ENCODE measurements at places on chromosomes 2 and 18.

GRCh38 chr18:55328301-55328700 is 259.7 kb downstream of the TCF4 start:
- DNase-seq, result no peak

- no peak for DNase-seq
Observed at GRCh38 chr2:109270505-109271312, 141.7 kb downstream of the SH3RF3 start.

DNA sequence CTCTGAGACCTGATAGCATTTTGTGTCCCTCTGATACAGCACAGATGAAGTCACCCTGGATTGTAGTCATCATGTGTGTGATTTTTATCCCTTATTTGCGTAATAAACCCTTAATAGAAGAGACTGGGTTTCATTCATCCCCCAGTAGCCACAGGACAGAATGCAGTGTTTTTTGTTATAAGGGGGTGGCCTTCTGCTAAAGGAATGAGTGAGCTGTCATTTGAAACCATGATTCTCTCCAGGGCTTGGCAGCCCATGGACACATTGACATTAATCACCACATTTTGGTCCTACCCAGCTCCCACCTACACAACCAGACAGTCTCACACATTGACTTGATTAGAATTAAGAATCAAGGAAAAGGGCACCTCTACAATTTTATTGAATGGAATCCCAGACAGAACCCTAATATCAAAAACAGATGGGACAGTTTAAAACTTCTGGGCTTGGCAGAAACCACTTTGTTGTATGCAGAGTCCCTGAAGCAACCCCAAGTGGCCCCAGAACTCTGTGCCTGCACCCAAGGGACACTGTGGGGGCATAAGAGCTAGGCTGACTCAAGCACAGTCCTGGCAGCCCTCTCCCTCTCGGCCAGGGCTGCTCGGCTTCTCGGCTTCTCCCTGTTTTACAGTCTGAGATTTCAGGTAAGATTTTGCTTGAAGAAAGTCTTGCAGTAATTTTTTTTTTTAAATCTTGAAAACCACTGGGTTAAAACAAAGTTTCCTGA is 254.0 kb upstream of the SLC14A2 start:
- no peak for DNase-seq

DNA sequence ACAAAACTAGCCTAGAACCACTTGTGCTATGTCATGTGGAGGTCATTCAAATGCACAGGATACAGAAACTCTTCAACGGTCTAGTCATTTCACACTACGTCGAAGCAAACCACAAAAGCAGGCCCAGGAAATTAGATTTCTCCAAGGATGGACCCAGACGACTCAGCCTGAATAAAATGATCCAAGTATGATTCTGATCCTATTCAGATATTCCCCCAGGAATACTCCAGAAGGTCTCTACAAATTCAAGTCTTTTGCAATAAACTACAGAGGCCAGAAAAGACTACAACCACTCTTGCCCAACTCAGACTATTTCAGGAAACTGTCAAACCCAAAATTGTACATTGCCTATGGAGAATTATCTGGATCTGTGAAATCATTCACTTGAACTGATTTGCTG is 422.5 kb downstream of the METTL4 start:
- no peak for DNase-seq

DNA sequence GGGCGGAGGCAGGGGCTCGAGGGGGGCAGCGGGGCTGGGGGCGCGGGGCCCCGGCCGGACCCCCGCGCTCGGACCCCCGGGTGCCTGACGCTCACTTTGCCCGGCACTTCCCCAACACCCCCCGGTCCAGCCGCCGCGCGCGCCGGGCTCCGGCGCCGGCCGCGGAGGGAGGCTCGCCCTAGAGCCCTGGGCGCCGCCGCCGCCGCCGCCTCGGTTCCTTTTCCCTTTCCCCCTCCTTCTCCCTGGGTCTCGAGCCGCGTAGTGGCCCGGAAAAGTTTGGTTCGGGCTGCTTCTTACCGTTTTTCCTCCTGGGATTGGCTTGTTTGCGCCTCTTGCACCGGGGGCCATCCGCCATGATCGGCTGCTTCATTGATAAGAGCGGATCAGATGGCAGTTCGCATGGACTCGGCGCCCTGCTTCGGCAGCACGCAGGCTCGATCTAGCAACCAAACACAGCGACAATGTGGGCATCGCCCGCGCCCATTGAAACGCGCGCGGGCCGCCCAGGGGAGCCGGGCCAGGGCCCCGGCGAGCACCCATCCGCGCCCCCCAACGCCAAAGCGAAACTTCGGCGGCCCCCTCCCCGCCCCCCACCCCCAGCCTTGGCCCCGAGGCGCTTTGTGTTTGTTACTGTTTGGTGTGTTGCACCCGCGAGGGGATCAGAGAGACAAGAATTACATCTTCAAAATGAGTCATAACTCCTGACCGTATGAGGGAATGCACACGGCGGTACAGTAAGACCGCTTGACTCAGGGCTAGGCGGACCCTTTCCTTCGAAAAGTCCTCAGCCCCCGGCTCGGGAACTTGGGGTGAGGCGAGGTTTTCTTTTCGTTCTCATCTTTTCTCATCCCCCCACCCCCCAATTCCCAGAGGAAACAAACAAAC is 2.7 kb downstream of the ZEB2 start:
- no peak for DNase-seq

DNA sequence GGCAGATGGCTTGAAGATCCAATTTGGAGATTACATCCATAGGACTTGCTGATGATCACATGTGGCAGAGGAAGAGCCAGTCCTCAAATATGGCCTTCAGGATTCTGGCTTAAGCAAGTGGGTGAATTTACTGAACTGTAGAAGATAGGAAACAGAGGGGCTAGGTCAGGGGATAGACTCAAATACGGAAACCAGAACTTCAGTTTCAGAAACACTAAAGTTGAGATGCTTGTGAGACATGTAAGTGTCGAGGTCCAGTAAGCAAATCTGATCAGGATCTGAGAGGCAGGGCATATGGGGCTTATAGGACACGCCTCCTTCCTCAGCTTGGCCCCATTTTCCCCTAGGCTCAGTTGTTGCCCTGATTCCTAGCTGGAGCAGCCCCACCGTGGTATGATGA is 107.7 kb downstream of the LBH start:
- DNase-seq, result no peak

- DNase-seq, result no peak
Observed at GRCh38 chr2:126933711-126934091, 35.0 kb downstream of the TEX51 start.

- DNase-seq, result no peak
Observed at GRCh38 chr18:31931163-31931885, 11.6 kb downstream of the TRAPPC8 start.

DNA sequence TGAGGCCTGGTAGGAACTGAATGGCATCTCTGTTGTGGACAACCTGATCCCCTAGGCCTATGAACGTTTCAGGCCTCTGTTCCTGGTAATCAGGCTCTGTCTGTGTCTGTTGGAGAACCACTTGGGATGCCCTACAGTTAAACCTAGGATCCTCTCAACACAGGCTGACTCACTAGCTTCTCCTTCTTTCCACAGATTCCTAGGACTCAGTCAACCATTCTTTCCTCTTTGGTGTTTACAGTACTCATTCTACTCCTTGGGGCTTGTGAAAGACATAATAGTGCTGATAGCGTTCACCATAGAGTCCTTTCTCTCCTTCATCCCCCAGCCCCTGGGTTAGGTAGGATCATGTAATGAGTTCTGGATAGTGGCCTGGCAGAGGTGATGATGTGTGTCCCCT is 544.3 kb downstream of the METTL4 start:
- DNase-seq, result no peak

- no peak for DNase-seq
Observed at GRCh38 chr2:28423856-28424605, 31.4 kb downstream of the FOSL2 start.

DNA sequence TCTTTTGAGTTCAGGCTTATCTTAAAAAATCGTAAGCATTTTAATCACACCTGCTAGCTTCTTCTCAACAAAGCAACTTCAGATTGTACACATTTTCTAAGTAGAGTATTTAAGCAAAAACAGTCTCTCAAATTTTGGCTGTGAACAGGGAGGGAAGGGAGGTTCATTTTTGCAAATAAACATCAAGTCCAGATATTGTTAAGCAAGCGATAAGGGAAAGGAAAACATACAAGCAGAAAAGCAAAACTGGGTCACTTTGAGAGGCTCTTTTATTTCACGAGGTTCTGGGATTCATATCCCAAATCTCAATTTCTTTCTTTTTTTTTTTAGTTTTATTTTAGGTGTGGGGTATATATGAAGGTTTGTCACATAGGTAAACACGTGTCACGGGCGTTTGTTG is 79.9 kb downstream of the SLC25A12 start:
- no peak for DNase-seq

GRCh38 chr2:69685321-69686048 is 41.9 kb upstream of the AAK1 start:
- DNase-seq, result peak; percentile 2

- DNase-seq, result no peak
Observed at GRCh38 chr18:63152791-63153190, 166.8 kb downstream of the BCL2 start.

DNA sequence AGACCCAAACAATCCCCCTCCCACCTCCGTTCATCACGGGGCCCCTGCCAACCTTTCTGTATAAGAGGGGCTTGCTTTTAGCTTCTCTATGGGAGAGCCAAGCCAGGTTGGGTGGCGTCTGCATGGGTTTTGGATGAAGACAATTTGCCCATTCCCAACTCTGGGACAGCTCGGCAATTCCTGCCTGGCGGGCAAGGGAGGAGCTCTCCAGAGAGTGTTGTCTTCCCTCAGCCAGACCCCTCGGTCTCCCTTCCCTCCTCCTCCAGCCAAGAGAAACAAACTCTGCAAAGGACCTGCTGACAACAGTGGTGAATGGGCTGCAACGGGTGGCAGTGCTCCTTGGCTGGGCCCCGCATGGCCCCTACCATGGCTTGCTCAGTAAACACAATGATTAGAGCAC is 267.2 kb upstream of the HDAC4 start:
- DNase-seq, result no peak

DNA sequence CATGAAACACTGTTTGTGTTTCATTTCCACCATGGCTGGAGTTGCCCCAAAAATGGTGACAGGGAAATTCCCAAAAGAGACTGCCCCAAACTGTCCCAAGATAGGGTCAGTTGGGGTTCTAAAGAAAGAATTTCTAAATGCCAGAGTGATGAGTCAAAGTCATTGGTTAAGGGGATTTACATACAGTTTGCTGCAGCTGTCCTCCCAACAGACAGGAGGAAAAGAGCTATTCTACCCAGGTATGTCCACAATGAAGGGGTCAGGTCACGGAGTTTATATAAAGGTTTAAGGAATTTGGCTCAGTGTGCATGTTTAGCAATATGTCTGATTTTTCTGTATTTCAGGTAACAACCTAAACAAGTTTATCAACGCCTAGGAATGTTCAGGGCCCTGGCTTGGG is 344.1 kb downstream of the TDRD15 start:
- DNase-seq, result no peak

DNA sequence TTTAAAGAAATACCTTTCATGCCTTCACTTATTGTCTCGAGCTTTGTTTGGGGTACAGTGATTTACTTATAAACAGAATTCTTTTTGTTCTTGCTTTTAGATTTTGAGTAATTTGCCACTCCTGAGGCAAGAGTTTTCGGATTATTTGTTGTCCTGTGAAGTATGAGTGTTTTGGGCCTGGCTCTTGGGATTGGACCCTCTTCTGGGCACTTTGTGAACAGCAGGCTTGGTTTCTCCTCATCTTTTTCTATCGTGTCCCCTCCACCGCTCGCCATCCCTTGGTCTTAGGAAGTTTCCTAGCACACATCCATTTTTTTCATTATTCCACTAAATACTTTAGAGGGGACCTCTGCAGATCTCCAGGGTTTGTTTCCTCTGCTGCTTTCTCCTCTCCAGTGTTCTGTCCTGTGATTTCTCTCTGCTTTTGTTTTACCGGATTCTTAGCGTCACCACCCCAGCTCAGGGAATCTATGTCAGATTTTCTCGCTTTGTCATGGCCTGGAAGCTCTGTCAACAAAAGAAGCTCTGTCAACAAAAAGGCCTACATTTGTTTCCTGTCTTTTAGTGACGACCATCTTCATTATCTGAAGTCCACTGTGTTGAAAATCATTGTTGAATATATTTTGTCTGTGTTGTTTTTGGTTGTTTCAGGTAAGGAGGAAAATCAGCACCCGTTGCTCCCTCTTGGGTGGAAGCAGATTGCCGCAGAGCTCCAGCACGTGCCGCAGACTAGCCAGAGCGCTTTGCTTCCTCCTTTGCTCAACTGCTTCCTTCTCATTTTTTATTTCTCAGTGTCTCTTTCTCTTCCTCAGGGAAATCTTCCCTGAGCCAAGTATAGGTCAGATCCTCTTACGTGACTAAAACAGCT is 27.8 kb downstream of the ANKRD62 start:
- no peak for DNase-seq

GRCh38 chr2:71143782-71144181 is 13.3 kb downstream of the MPHOSPH10 start:
- DNase-seq, result no peak

GRCh38 chr2:10915236-10915635 is 3.5 kb downstream of the KCNF1 start:
- no peak for DNase-seq

- no peak for DNase-seq
Observed at GRCh38 chr18:75276818-75277609, 66.4 kb downstream of the TSHZ1 start.

- DNase-seq, result no peak
Observed at GRCh38 chr2:140734992-140735391, 1395.8 kb downstream of the LRP1B start.

- DNase-seq, result no peak
Observed at GRCh38 chr2:152155209-152155608, 20.4 kb downstream of the STAM2 start.

GRCh38 chr2:18588049-18588448 is 1.3 kb downstream of the NT5C1B start:
- DNase-seq, result no peak

GRCh38 chr18:32937066-32937465 is 164.2 kb upstream of the KLHL14 start:
- no peak for DNase-seq

All from stimulated activated CD8-positive, alpha-beta memory T cell treated with anti-CD3 and anti-CD28 coated beads, Interleukin-7, amount 100 ng/mL, for 1 hour (primary cell).